ENCODE measurements at places on chromosomes 2 and 18. TPM values are rescaled to one million over a fixed set of nuclear protein-coding genes. Genes with fewer than 3 reads are reported as not detected.

DNA sequence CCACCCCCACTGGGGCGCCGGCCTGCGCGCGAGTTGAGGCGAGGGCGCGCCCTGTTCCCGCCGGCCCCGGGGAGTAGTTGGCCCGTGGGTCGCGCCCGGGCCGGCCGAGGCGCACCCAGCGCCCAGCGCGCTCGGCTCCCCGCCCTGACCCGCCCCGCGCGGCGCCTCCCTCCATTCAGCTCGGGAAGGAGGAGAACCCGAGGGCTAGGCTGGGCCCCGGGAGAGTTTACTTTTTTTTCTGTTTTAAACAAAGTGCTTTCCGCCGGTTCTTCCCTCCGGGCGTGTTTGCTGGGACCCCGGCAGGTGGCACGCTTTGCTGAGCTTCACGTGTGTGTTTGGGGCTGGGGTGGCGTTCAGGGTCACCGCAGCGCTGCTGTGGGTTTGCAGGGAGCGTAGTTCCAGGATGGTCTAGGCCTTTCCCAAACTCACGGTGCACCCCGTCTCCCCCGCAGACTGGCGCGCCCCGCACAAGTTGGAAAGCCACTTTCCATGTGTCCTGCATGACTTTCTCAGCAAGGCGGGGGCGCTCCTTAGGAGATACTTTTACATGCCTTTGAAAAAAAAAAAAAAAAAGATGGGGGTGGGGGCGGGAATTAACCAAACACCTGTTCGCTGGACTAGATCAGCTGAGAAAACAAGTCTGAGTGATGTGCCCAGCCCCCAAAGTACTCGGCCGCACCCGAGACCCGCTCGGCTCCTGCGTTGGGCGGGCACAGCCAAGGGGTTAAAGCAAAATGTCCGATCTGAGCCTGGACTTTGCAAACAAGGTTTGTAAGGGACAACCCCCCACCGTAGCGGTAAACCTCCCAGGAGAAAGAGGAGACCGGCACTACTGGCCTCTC, 825 bp downstream of the ITGA6 start:
- DNase-seq, result no peak

- peak; percentile 59 for DNase-seq
Measured at GRCh38 chr18:59996370-59996966, 96.7 kb downstream of the PMAIP1 start.

DNA sequence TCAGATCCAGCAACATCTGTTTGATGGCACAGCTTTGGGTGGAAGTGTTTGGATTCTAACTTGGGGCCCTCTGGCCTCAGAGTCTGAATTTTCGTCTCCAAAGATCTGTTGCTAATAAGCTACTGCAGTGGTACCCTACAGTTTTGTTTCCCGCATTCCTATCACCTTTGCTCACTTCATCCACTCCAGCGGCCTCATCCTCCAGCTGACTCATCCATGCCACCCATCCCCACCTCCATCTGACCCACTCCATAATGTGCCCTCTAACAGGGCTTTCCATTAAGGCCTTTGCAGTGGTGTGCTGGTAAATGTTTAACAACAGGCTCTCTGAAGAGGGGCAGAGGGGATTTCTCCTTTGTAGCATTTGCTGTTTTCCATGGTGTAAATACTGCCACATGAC, 225.5 kb downstream of the TGIF1 start:
- DNase-seq, result peak; percentile 90

GRCh38 chr2:118667964-118668363, 179.5 kb downstream of the EN1 start:
- no peak for DNase-seq

DNA sequence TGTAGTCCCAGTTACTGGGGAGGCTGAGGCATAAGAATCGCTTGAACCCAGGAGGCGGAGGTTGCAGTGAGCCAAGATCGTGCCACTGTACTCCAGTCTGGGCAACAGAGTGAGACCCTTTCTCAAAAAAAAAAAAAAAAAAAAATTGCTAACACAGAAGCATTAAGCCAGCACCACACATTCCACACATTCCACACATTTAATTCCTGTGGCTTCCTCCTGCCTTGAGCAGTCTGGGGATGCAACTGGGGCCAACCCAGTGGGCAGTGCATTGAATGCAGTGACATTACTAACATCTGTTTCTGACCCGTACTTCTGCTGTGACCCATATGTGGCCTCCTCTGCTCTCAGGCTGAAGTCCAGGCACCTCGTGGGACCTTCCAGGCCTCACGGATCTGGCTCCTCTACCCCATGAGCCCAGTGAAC, 107.0 kb downstream of the BCL2L11 start:
- peak; percentile 86 for DNase-seq

- DNase-seq, result peak; percentile 64
Measured at GRCh38 chr2:135791418-135792190, 45.4 kb downstream of the LCT start.

DNA sequence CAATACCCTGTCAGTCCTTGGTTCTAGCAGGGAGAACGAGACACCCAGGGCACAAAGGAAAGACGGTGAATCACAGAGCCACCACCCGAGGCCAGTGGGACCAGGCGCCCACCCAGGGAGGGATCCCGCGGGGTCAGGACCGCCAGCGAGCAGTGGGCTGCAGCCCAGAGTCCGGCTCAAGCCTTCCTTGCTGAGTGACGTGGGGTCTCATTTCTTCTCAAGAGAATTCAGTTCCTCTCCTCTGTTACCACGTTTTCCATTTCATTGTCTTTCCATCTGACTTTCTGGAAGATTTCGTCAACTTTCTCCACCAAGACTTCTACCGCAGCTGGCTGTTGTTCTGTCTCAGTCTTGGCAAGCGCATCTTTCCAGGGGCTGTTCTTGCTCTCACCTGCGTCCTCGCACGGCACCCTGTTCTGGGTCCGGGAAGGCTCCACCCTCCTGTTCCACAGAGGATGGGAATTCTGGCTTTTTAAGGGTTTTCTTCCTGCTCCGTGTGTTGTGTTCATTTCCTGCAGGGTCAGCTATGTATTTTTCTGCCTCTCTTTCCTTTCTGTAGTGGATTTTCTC, 248.6 kb downstream of the NDUFA10 start:
- DNase-seq, result no peak

GRCh38 chr2:6992794-6993228, 75.6 kb downstream of the RNF144A start:
- DNase-seq, result no peak

DNA sequence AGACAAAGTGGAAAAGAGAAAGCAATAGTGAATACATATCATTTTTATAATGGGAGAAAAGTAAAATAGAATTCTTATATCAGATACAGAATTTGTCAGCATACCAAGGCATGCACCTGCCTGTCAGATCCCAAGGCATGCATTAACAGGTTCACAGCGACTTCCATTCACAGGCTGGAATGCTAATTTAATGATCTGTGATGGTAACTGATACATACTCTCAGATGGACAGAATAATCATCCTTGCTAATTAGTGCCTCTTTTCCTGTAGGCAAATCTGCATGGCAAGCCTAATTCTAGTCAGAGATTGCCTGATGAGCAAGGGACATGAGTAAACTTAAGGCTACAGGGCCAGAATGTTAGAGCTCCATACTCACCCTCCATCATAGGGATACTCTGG, 76.1 kb downstream of the PRKRA start:
- no peak for DNase-seq

DNA sequence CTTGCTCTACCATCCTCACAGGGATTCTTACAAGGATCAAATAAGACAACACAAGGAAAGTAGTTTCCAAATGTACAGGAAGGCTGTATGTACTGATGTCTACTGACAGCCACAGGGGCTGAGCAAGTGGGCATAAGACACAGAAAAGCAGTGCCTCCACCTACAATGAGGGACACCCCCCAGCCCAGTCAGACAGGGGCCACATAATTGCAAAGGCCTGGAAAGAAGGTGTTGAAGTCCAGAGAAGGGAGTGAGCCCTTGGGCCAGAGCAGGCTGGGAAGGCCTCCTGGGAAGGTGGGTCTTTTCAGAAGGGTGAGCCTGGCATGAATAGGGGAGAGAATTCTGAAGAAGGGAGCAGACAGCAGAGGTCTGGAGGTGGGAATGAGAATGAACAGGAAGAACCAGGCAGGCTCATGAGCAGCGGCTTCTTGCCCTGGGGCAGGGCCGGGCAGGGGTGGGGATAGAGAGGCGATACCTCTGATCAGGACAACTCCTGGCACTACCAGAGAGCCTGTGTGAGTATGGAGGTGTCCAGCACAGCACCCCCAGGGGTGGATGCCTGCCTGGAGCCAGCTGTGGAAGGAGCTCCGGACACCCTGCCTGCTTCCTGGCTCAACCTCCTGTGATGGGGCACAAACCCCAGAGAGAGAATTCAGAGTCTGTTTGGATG, 30.1 kb downstream of the HS1BP3 start:
- no peak for DNase-seq

DNA sequence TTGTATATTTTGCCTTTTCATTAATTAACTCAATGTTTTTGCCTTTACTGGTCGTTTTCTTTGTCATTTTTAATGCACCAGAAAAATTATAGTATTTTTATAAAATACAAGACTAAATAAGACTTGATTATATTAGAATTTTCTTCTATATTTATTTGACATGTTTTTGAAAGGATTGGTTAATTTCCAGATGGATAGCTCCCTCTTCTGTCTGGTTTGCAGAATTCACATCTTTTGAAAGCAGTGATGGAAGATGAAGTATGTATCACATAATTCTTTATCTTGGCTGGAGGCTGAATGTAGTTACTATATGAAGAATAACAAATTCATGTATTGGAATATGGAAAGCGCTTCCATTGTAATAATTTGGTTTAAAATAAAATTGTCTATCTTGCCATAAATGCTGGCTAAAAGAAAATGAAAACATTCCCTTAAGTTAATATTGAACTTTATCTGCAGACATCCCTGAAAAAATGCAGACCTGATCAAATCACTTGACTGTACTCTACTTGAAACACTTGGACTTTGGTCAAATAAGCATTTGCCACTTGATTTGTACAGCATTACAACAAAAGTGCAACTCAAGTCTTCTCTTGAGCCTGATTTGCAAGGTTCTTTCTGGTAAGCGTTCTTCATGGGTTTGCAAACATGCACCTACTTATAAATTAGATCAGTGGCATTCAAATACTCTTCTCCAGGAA, 86.3 kb upstream of the EFEMP1 start:
- DNase-seq, result peak; percentile 64

- DNase-seq, result no peak
Measured at GRCh38 chr2:8529706-8530277, 152.1 kb upstream of the ID2 start.

DNA sequence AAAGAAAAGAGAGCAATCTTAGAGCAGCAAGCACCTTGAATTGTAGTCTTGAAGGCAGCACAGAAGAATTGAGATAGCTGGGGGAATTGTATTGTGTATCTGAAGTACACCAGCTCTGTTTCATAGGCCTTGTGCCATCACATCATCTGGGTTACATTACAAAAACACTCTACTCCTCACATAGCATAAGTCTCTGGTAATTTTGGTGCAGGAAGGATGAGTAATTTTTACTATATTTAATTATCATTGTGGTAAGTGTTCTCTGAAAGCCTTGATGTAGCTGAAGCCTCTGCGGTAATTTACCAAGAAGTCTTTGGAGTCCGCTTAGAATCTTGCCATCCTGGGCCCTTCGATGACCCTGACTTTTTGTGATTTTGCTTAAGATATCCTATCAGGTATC, 291.1 kb downstream of the ARHGAP15 start:
- DNase-seq, result no peak

GRCh38 chr2:234981197-234982095, 29.6 kb downstream of the SH3BP4 start:
- peak; percentile 100 for DNase-seq

DNA sequence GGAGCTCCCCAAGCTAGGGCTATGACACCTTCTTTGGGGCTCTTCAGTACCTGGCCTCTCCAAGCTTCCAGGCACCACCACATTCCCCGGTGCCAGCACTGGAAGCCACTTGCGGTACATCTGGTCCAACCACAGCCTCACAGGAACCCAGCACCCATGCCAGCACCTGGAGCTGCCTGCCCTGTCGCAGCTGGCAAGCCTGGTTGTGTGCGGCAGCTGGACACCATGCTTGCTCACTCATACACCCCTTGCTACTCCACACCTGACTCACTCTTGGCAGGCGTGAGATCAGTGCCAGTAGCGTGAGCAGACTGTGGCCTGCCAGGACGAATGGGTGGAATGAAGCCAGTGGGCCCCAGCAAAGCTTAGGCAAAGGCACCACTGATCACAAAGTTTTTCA, 34.0 kb downstream of the LRRTM4 start:
- DNase-seq, result no peak

GRCh38 chr2:45282646-45283045, 273.4 kb upstream of the SIX2 start:
- no peak for DNase-seq

- DNase-seq, result no peak
Measured at GRCh38 chr2:18237298-18237697, 323.2 kb downstream of the RDH14 start.

- DNase-seq, result no peak
Measured at GRCh38 chr2:127421871-127422558, 3.8 kb downstream of the PROC start.

DNA sequence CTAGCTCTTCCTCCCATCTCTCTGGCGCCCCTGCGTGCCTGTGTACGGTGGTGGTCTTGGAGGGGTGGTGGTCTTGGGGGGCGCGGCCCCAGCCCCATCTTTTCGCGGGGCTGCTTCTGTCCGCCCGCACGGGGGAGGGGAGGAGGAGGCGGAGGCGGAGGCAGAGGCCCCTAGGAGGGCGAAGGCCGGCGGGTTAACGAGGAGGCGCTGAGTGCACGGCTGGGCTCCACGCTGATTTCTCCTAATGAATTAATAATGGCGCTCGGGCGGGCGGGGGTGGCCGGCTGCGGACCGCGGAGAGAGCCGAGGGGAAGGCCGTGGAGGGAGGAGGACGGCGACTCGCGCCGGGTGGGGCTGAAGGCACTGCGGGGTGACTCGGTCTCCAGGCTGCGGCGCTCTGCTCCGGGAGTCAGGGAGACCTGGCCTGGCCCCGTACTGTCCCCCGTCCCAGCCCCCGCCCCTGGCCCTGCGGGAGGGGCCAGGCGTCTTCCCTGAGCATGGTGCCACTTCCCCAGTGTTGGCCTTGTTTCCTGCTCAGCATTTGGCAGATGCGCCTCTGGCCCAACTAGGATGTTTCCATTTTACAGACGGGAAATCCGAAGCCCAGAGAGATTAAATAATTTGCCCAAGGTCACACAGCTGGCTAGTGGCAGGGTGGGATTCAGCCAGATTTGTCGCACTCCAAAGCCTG, 6.0 kb downstream of the GAREM2 start:
- no peak for DNase-seq

The SLC9A2 gene
- total RNA-seq, result 6.4 TPM

The STAT4 gene
- 3.0 TPM for total RNA-seq

The LIPT1 gene
- total RNA-seq, result 4.9 TPM

The POTEC gene
- not detected for total RNA-seq

The FHOD3 gene
- total RNA-seq, result 117 TPM

The RAB6C gene
- total RNA-seq, result not detected
